ENCODE measurements at places on chromosomes 7 and 10.

- DNase-seq: peak; percentile 98
These were observed 9.3 kb upstream of the SPOCK2 start for GRCh38 chr10:72097448-72098300.

- DNase-seq: no peak
These were observed 948.8 kb upstream of the POT1 start for GRCh38 chr7:125878235-125878956.

GRCh38 chr10:79116368-79116767 lies 47.6 kb downstream of the ZMIZ1 start:
- DNase-seq: no peak

DNA sequence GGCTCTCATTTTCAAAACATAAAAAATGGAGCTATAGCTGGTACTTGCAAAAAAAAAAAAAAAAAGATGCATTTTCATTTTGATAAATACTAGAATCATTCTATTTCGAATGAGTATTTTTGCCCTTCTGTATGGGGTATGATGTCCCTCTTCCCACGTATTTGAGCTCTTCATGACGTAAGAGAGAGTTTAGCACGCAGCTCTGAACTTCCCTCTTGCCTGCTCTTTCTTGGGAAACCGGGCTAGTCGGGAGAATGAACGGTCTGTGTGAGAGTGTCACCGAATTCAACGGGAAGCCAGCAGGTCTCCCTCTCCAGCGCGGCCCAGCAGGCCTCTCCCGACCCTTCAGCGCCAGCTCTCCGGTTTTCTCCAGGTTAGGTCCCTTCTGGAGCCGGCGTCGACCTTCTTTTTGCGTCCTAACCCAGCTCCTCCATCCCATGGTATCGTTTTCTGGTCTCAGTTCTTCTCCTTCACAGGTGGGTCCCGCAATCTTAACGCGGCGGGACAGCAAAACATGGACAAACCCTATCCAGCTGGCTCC lies 159.2 kb upstream of the PITRM1 start:
- DNase-seq: no peak
